ENCODE measurements at places on chromosomes 12 and 14. TPM values are rescaled to one million over a fixed set of nuclear protein-coding genes. Genes with fewer than 3 reads are reported as not detected.

Gene FAM90A1
- 0.09 TPM for total RNA-seq

GRCh38 chr14:69298131-69299071, 38.4 kb downstream of the GALNT16 start:
- no peaks in the 10 kb centered on the region for H3K4me1 ChIP-seq
- no peak overlapping the region for H3K4me3 ChIP-seq
- H3K27me3 ChIP-seq, result peaks cover 21% of the 10 kb centered on the region
- no peaks in the 10 kb centered on the region for H3K36me3 ChIP-seq
- no peak overlapping the region for H3K27ac ChIP-seq

DNA sequence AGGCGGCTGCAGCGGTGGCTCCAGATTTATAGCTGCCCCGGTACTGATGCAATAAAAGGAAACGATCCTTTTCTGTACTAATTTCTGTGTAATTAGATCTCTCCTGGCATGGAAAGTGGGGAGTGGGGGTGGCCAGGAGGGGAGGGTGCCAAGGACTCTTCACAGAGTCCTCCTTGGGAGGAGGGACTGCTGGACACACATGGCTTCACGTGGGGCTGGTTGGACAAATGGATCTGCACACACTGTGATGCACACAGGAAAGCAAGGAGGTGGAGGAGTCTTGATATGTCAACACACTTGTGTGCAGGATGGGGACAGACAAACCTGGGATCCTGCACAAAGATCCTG, 23.8 kb upstream of the ATP5MC2 start:
- peaks cover 95% of the 10 kb centered on the region for H3K27me3 ChIP-seq
- H3K36me3 ChIP-seq, result no peaks in the 10 kb centered on the region
- peaks cover 21% of the 10 kb centered on the region for H3K4me1 ChIP-seq
- no peak for DNase-seq
- no peak overlapping the region for H3K4me3 ChIP-seq
- no peak overlapping the region for H3K27ac ChIP-seq

DNA sequence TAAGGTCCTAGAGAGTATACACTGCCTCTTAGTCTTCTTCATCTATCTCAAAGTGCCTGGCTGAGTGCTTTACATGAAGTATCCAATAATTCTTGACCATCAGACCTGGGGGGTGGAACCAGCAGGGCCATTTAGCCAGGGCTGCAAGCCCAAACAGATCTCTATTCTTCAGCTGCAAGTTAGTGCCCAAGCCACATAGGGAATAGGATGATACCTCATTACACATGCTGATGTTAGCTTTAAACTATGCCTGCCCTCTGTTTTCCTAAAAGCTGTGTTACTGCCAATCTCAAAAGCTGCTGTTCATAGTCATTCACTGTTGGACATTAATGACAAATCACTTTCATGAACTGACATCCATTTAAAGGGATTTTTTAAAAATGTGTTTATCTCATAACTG, 16.7 kb upstream of the IFNG start:
- DNase-seq, result no peak
- H3K4me1 ChIP-seq, result peaks cover 12% of the 10 kb centered on the region
- H3K27me3 ChIP-seq, result no peaks in the 10 kb centered on the region
- H3K27ac ChIP-seq, result no peak overlapping the region

GRCh38 chr12:1778911-1779310, 41.5 kb upstream of the LRTM2 start:
- H3K27me3 ChIP-seq, result no peaks in the 10 kb centered on the region
- H3K4me3 ChIP-seq, result no peak overlapping the region
- no peak for DNase-seq

- peaks cover 65% of the 10 kb centered on the region for H3K4me1 ChIP-seq
- peak overlapping the region; percentile 86 for H3K27ac ChIP-seq
- no peaks in the 10 kb centered on the region for H3K36me3 ChIP-seq
- no peaks in the 10 kb centered on the region for H3K27me3 ChIP-seq
Observed at GRCh38 chr12:64669270-64669842, 59.1 kb downstream of the RASSF3 start.

DNA sequence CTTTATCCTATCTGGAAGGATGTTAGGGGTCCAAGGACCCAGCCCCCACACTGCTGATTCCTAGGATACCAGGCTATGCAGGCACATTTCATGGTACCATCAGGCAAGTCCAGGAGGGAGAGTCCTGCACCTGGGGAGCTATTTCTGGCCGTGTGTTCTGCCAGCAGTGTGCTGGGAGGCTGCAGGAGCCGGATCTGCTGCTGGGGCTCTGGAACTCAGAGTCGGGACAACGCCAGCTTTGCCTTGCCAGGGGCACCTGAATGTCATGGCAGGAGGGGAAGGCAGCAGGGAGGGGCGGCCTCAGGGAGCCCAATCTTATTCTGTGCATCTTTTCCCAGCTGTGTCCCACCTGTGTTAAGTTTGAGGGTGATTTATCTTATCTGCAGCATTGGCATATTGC, 17.8 kb downstream of the SRRM4 start:
- no peak overlapping the region for H3K4me3 ChIP-seq
- peaks cover 38% of the 10 kb centered on the region for H3K27me3 ChIP-seq
- H3K4me1 ChIP-seq, result no peaks in the 10 kb centered on the region
- no peak for DNase-seq
- H3K36me3 ChIP-seq, result no peaks in the 10 kb centered on the region
- no peak overlapping the region for H3K27ac ChIP-seq

Data from mesothelial cell of epicardium (in vitro differentiated cells).